Karpas-422 (cell line): ENCODE measurements at places on chromosomes 5 and 9. TPM values are rescaled to one million over a fixed set of nuclear protein-coding genes. Genes with fewer than 3 reads are reported as not detected.

GRCh38 chr9:35606138-35606504, 1.1 kb downstream of the TESK1 start:
- DNase-seq: no peak

GRCh38 chr5:137933491-137933911, 44.2 kb downstream of the PKD2L2 start:
- no peak for DNase-seq

DNA sequence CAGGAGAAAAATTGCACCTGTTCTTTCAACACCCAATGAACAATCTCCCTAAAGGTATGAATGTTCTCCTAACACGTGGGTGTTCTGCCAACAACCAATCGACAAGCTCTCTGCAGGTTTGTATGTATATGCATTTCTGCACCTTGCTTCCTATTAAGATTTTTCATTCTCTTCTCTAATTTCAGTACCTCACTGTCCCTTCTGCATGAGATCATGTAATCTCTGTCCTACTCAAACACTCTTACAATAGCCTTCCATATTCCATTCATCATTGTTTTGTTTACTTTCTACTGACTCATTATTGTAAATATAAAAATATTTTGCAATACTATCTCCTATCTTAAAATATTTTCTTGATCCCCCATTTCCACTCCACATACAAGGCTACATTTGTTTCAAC, 382.0 kb downstream of the CDH12 start:
- DNase-seq: no peak

Gene SPINK1
- total RNA-seq: not detected in 2 replicates

- no peak for DNase-seq
These were observed 227.2 kb downstream of the NSG2 start for GRCh38 chr5:174272671-174273070.

- DNase-seq: peak; percentile 49
These were observed 7.5 kb downstream of the RPS6 start for GRCh38 chr9:19372567-19372966.

DNA sequence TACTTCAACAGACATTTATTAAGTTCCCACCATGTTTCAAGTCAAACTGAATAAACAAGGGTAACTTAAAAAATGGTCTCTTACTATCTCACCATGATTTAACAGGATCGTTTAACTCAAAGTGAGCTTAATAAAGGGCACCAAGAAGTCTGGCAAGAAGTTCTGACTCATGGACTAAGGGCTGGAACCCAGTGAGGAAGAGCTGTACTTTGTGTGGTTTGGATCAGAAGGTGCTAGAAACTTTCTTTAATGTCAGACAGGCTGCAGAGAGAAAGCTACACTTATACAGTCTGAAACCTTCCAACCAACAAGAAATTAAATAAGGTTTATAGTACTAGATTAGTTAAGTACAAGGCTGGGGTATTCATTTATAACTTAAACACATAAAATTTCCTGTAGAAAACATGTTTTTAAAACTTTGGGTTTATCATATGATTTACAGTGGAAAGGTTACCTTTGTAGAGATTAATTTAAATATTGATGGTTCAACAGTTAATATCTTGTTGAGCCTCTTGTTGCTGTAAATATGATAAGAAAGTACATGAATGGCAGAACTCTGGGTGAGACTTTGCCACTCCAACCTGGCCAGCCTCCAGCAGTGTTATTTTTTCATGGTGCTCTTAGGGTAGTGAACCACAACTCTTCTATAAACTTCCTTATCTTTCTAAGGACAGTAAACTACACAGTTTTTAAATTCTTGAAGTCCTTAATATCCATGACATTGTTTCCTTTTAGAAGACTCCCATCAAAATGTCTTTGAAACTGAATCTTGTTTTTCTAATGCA, 162.8 kb downstream of the MAN2A1 start:
- DNase-seq: no peak

Gene SRD5A1
- 18.0 and 19.5 TPM in 2 replicates for total RNA-seq
